Mononuclear cell (primary cell): ENCODE measurements at places on chromosomes 3 and 15. TPM values are rescaled to one million over a fixed set of nuclear protein-coding genes. Genes with fewer than 3 reads are reported as not detected.

CPLX3 gene
- total RNA-seq = not detected

ARL6IP5 gene
- total RNA-seq = 72.2 TPM

SKOR1 gene
- 1.9 TPM for total RNA-seq

TYRO3 gene
- 0.21 TPM for total RNA-seq

SAXO2 gene
- total RNA-seq = 2.1 TPM

CHRFAM7A gene
- 5.1 TPM for total RNA-seq

STAC gene
- total RNA-seq = under 0.01 TPM

CPN2 gene
- not detected for total RNA-seq

MGLL gene
- total RNA-seq = 10.7 TPM

CCRL2 gene
- total RNA-seq = 91.9 TPM

SCAANT1 gene
- total RNA-seq = not detected

ATP8B4 gene
- total RNA-seq = 8.2 TPM

TRPC1 gene
- 5.1 TPM for total RNA-seq

REC114 gene
- total RNA-seq = not detected

TRAIP gene
- total RNA-seq = 3.3 TPM

TIGIT gene
- 4.1 TPM for total RNA-seq

LAMB2 gene
- total RNA-seq = 3.1 TPM

A4GNT gene
- not detected for total RNA-seq

SERINC4 gene
- total RNA-seq = not detected

LINGO1 gene
- total RNA-seq = not detected

CCR3 gene
- 0.52 TPM for total RNA-seq

SLCO2A1 gene
- total RNA-seq = not detected

HIGD2B gene
- total RNA-seq = 0.63 TPM

CFAP92 gene
- total RNA-seq = 0.63 TPM

RTP1 gene
- total RNA-seq = not detected

TJP1 gene
- 0.10 TPM for total RNA-seq

CRYGS gene
- total RNA-seq = 0.21 TPM

CACNA2D2 gene
- 1.5 TPM for total RNA-seq

MANF gene
- total RNA-seq = 11.2 TPM

CDCP1 gene
- 0.31 TPM for total RNA-seq

SYNPR gene
- not detected for total RNA-seq

ADAMTSL3 gene
- not detected for total RNA-seq

LOXL1 gene
- total RNA-seq = 0.73 TPM
